ENCODE measurements at places on chromosomes 4 and X.

DNA sequence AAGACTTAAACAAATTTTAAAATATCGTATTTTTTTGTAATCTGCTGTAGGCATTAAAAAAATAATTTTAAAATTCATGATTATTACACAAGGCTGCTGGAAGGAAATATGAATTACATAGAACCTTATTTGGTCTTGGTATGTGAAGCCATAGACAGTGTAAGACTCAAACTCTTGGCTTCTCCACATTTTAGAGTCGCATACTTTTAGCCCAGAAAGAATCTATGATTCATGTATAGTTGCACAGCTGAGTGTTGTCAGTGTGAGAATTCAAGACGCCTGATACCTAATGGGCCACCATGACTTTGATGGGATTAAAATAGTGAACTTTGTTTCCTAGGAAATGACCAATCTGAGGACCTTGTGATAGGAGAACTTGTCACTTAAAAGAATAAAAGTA is 1.4 kb downstream of the INTU start:
- peak; percentile 90 for DNase-seq

DNA sequence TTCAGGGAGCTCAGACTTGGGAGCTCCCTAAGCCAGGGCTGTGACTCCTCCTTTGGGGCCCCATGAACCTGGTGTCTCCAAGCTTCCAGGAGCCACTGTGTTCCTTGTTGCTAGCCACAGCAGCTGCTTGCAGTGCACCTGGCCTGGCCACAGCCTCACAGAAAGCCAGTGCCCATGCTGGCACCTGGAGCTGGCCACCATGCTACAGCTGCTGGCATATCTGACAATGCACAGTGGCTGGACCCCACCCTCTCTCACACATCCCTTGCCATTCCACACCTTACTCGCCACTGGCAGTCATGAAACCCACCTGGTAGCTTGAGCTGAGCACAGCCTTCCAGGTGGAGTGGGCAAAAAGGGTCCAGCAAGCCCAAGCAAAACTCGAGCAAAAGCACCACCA is 441.7 kb downstream of the ARAP2 start:
- DNase-seq: no peak

GRCh38 chrX:37921758-37922157 is 74.4 kb upstream of the DYNLT3 start:
- no peak for DNase-seq

GRCh38 chr4:20462426-20463175 is 210.9 kb downstream of the SLIT2 start:
- DNase-seq: peak; percentile 22

DNA sequence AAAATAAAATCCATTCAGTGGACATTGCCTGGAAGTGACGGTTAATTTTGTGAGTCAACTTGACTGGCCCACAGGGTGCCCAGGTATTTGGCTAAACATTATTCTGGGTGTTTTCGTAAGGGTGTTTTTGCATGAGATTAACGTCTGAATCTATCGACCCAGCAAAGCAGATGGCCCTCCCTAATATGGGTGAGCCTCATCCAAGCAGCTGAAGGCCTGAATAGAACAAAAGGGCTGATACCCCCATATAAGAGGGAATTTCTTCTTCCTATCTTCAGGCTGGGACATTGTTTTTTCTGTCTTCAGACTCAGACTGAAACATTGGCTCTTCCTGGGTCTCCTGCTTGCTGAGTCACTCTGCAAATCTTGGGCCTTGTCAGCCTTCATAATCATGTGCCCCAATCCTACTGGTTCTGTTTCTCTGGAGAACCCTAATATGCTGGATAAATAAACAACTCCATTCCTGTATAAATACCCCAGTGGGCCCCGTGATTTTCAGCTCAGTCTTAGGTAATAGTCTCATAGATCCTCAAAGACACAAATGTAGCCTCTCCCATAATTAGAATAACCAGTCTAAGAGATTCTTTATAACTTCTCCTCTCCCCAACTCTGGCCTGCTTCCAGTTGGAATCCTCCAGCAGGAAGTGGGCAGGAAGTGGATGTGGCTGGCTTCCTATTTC is 33.1 kb upstream of the DDX3X start:
- no peak for DNase-seq

DNA sequence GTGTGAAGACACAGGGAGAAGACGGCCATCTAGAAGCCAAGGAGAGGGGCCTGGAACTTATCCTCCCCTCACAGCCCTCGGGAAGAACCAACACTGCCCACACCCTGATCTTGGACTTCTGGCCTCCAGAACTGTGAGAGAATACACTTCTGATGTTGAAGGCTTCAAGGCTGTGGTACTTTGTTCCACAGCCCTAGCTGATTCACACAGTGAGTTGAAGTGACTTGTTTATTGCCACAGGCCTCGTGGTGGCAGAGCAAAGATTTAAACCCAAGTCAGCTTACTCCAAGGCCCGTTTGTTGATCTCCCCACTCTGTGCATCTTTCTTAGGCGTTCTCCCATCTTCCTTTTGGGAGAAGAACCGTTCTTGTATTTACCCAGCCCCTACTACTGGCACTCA is 72.8 kb downstream of the CYTL1 start:
- DNase-seq: no peak

- no peak for DNase-seq
Measured at GRCh38 chr4:52633846-52634245, 25.3 kb downstream of the USP46 start.

DNA sequence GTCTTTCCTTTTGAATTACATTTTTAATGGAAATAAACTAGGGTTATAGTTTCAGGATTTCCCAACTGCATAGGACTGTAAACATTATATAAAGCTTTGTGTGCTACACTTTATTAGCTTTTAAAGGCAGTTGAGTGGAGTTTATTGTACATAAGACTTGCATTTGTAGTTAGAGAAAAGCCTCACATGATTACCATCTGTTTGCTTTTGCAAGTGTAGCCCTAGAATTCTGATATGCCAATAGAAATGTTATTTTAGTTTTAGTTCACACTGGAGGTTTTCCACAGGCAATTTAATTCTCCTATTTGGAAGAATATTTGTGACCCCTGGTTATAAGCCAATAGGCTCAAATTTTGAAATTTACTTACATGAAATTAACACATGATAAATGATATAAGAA is 41.3 kb upstream of the ANK2 start:
- no peak for DNase-seq

DNA sequence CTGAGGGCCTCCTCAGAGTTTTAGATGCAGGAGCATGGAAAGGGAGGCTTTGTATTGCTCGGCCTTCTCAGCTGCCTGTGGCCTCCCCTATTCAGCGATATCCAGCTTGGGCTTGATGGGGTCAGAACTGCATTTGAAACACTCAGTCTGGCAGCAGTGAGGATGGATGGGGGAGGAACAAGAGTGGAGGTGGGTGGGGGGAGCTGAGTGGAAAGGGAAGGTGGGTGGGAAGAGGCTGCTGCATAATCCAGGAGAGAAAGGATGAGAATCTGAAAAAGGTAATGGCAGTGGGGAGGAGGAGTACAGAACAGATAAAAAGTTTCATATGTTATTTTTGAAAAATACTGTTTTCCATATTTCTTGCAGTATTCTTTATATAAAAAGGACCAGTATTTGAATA is 202.7 kb downstream of the SLC4A4 start:
- DNase-seq: no peak

DNA sequence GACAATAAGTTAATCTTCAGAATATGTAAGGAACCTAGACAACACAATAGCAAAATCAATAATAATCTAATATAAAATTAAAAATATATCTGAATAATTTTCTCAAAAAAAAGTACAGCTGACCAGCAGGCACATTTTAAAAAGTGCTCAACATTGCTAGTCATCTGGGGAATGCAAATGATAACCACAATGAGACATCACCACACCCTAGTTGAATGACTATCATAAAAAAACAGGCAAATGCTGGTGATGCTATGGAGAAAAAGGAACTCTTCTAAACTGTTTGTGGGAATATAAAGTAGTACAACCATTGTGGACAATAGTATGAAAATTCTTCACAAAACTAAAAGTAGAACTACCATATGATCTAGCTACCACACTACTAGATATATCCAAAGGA is 956.9 kb upstream of the NDST4 start:
- peak; percentile 5 for DNase-seq

- DNase-seq: no peak
Measured at GRCh38 chr4:60215906-60216305, 984.2 kb upstream of the ADGRL3 start.

GRCh38 chr4:46392421-46392820 is 2.5 kb upstream of the GABRA2 start:
- DNase-seq: no peak

DNA sequence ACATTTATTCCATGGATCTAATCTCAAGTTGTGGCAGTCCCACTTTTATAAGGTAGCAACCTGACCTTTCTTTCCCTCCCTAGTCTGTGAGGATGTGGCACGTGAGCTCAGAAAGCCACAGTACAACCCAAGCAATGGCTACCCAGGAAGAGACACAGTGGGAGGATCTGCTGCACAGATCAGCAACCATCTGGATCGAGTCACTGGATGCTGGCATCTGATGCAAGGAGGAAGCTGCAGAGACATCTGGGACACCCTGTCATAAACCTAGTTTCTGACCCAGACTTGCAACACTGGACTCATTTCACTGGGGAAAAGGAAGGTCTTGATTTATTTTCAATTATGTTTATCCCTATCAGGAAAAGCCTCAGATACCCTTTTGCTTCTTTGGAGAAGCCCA is 327.1 kb downstream of the PAPSS1 start:
- no peak for DNase-seq

GRCh38 chr4:159697322-159698283 is 594.7 kb downstream of the RAPGEF2 start:
- DNase-seq: no peak

- DNase-seq: no peak
Measured at GRCh38 chr4:175109933-175110332, 191.8 kb downstream of the ADAM29 start.

DNA sequence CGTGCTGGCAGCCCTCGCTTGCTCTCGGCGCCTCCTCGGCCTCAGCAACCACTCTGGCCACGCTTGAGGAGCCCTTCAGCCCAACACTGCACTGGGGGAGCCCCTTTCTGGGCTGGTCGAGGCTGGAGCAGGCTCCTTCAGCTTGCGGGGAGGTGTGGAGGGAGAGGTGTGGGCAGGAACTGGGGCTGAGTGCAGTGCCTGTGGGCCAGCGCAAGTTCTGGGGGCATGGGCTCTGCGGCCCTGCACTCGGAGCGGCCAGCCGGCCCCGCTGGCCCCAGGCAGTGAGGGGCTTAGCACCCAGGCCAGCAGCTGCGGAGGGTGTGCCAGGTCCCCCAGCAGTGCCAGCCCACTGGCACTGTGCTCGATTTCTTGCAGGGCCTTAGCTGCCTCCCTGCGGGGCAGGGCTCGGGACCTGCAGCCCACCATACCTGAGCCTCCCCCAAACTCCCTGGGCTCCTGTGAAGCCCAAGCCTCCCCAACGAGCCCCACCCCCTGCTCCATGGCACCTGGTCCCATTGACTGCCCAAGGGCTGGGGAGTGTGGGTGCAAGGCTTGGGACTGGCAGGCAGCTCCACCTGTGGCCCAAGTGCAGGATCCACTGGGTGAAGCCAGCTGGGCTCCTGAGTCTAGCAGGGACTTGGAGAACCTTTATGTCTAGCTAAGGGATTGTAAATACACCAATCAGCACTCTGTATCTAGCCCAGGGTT is 556.8 kb downstream of the GABRG1 start:
- no peak for DNase-seq

Measured in non-pigmented ciliary epithelial cell (primary cell).